ENCODE measurements at places on chromosomes 3 and 15. TPM values are rescaled to one million over a fixed set of nuclear protein-coding genes. Genes with fewer than 3 reads are reported as not detected.

Gene SLC38A3
- polyA plus RNA-seq: not detected

Gene HAUS2
- 76.0 TPM for polyA plus RNA-seq

Gene MINAR1
- polyA plus RNA-seq: 3.1 TPM

Gene ALPK3
- polyA plus RNA-seq: not detected

Gene FAM227B
- polyA plus RNA-seq: 1.7 TPM

Gene RSL24D1
- polyA plus RNA-seq: 227 TPM

Gene CLDN16
- polyA plus RNA-seq: not detected

Gene RPL22L1
- 96.5 TPM for polyA plus RNA-seq

Gene PLSCR4
- polyA plus RNA-seq: not detected
